ENCODE measurements at places on chromosomes 3 and 15.

GRCh38 chr3:31187380-31187779 is 292.9 kb upstream of the GADL1 start:
- DNase-seq, result no peak

DNA sequence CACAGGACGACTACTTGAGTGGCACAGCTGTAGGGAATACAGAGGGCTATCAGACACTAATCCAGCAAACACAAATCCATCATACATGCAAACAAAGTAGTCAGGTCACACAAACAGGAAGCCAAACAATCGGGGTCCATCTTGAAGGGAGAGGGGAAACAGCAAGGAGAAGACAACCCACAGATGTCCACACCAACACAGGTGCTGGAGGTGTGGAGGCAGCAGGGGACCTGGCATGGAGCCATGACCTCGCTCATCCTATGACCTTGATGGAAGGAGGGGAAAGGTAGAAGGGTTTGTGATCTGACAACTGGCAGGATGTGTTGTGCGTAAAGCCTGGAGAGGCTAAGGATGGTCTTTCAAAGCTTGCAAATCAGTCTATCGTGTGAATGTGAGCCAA is 39.9 kb upstream of the SKOR1 start:
- DNase-seq, result no peak

DNA sequence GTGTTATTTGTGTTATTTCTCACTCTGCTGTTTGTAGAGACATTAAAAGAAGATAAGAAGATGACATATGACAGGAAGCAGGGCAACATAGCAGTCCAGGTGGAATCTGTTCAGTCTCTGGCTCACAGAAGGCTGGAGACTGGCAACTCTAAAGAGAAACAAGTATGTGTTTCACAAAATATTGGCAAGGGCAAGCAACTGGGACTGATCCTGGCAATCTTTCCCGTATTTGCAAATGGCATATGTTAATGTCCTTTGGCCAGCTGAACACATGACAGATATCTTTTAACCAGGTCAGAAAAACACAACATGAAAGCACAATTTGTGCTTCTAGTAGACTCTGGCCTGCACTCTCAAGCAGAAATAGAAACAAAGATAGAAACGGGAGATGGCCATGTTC is 1354.1 kb upstream of the EPHA6 start:
- no peak for DNase-seq

DNA sequence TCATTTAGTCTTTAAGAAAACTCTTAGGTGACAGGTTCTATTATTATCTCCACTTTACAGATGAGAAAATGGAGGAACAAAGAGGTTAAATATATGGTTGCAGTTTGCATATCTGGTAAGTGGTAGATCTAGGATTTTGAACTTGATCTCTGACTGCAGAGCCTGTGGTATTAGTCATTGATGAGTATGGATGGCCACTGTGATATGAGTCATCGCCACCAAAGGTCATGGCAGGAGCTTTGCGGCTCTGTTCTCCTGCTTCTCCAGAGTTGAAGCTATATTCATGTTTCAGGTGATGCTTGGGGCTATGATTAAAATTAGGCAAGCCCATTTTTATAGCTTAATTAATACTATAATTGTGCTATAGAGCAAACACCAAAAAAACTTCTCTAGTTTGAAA is 306.2 kb upstream of the DPPA4 start:
- DNase-seq, result no peak

GRCh38 chr3:194373899-194374298 is 4.4 kb upstream of the LRRC15 start:
- no peak for DNase-seq

All from NCI-H1417 treated with DMSO at 0.1 percent for 48 hours (cell line).